ENCODE measurements at places on chromosomes 1 and 21. TPM values are rescaled to one million over a fixed set of nuclear protein-coding genes. Genes with fewer than 3 reads are reported as not detected.

Gene ATP6V1G3
- total RNA-seq = not detected

Gene TMIGD3
- not detected for total RNA-seq

Gene PRR9
- not detected for total RNA-seq

Gene BCL2L15
- total RNA-seq = 0.59 TPM

Gene RPS27
- 4,580 TPM for total RNA-seq

Gene THEM5
- total RNA-seq = not detected

Gene SH2D2A
- total RNA-seq = 2.8 TPM

Gene HMCN1
- 0.02 TPM for total RNA-seq

Gene TFAP2E
- 0.83 TPM for total RNA-seq

Gene LCA5L
- total RNA-seq = 1.6 TPM

Gene FBXO2
- 8.7 TPM for total RNA-seq

Gene PEAR1
- total RNA-seq = 7.8 TPM

Gene CHD5
- 0.77 TPM for total RNA-seq

Gene CRNN
- not detected for total RNA-seq

Gene NSL1
- 40.1 TPM for total RNA-seq

Gene HHAT
- 1.7 TPM for total RNA-seq

Gene C1QB
- total RNA-seq = not detected

Gene CYP4A22
- not detected for total RNA-seq

Gene GIPC2
- total RNA-seq = not detected

Gene TCHHL1
- total RNA-seq = not detected

Gene FAM72D
- 7.3 TPM for total RNA-seq

Gene LCE3D
- total RNA-seq = 0.60 TPM

Gene NCAM2
- not detected for total RNA-seq

Gene CITED4
- total RNA-seq = 76.1 TPM

Gene MEX3A
- 2.9 TPM for total RNA-seq

Gene CD5L
- total RNA-seq = not detected

Gene PDE9A
- 1.1 TPM for total RNA-seq
